ENCODE measurements at places on chromosomes 6 and 20.

GRCh38 chr20:4949833-4950178 lies 51.5 kb downstream of the SLC23A2 start:
- peak; percentile 13 for DNase-seq

DNA sequence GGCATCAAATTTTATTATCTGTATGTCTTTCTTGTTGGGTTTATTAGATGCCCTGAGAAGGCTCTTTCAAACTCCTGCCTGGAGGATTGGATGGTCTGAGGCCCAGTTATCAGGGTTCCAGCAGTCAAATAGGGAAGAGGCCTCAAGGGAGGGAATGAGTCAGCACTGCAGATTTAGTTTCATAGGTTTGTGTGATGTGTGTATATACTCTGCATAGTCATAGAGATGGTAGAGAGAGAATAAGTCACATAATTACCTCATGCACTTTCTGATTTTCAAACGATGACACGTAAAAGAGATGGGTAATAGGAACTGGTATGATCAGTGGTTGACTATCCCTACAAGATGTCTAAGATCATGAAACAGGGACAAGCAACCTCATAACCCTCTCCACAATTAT lies 82.1 kb downstream of the ADAT2 start:
- no peak for DNase-seq

DNA sequence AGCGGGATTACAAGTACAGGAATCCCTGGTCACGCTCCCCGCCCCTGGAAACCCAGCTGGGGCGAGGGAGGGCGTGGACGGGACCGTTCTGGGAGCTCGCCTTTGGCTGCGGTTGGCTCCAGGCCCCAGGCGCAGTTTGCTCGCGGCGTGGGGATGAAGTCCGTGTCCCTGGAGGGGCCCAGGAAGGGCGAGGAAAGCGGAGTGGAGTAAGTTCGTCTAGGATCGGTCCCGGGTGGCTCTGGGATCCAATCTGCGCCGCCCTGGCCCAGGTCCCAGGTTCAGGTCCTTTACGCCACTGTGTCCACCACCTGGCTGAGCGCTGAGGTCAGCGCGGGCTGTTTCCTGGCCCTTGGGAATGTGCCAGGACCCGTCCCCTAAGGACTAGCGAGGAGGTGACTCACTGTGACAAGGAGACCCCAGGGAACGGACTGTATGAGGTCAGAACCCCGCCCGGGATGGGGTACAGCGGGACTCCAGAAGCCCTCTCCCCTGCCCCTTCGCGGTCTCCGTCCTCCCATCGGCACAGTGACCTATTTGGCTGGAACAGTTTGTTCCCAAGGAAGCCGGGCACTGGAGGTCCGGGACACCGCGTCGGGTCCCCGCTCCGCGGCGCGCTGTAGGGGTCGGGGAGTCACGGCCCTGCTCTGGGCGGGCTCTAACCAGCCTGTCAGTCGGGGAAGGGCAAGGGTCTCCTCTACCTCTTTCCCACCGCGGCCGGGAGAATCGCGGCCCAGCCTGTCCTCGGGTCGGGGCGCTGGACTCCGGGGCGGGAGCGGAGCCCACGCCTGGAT lies 724 bp downstream of the CDKN1A start:
- DNase-seq, result peak; percentile 32

DNA sequence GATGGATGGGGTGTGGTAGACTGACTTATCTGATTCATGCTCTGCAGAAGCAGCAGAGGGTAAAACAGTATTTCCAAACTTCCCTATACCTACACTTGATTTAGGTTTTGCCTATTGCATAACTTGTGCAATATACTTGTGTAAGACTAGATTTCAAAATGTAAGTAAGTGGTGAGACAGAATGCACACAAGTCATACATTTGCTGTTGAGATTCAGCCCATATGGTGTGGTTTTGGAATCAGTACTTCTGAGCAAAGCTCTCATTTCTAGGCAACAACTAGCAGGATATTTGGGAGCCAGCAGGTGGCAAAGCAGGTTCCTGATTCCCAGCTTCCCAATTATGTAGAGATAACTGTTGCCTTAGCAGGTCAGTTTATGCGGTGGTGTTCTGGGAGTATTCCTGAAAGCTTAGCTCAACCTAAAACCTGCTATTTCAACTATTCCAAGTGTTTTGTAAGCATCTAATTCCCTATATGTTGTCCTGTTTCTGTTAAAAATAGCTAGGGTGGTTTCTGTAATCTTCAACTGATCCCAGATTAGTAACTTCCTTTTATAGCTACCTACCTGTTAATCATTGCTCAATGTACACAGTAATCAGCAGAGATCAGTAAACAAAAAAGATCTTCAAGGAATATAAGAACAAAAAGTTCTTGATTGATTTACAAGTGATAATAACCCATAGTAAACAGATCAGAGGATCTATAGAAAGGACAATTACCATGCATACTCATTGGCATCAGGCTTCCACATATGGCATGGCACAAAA lies 8.5 kb upstream of the FABP7 start:
- DNase-seq, result peak; percentile 98

- no peak for DNase-seq
Measured at GRCh38 chr20:45701104-45701503, 734 bp upstream of the WFDC13 start.

GRCh38 chr6:148231572-148231971 lies 111.1 kb upstream of the SASH1 start:
- DNase-seq, result no peak

DNA sequence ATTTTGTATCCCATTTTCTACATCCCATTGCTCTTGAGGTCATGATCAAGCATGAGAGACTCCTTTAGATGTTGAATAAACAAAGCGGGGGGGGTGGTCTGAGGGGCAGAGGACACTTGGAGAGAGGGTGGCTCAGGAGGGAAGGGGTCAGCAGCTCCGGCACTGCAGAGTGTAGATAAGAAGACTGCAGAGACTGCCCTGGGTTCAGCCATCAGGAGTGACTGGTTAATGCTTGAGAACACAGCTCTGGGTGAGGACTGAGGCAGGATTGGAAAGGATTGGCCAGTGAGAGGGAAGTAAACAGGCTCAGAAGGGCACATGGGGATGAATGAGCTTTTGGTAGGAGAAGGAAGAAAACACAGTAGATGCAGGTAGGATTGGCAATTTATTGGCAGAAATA lies 205.3 kb upstream of the CNR1 start:
- DNase-seq, result no peak

DNA sequence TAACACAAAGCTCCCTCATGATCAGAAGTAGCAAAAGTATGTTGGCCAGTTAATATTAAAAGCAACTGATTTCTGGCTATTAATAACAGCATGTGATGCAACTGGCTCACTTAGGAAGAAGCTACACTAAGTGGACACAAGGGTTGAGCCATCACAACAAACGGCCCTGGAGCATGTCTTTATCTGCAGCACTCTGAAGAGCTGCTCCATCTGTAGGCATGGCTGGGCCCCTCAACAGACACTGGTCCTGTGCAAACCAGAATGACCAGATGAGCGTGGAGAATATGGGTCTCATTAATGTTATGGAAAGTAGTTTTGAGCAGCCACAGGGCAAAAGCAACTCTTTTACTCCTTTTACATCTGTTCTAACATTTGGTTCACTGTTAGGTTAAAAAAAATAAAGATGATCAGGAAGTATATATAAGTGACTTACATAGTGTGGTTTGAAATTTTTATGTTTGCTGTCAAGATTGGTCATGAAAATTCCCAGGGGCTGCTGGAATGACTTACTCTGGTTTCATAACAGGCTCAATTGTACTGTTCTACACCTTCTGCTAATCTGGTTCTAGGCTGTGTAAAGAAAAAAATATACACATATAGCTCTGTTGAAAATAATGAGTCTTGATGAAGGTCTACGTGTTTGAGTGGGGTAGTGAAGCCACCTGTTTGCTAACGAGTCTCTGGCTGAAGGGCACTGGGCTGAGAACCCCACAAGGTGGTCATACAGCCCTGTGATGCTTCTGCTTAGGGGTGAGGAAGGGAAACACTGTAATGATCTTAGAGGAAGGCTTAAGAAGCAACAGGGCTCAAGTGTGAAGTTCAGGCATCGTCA lies 58.1 kb downstream of the INSM1 start:
- no peak for DNase-seq

DNA sequence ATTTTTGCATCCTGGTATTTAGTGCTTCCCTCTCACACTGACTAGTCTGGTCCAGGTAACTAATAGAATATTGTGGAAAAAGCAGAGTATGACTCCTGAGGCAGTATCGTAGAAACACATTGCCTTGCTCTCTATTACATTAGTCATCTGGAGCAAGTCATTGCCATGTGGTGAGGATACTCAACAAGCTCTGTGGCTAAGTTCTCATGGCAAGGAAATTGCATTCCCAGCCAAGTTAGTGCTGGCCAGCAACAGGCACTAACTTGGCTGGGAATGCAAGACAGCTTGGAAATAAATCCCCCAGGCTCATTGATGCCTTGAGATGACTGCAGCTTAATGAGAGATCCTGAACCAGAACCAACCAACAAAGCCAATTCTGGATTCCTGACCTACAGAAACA lies 39.7 kb upstream of the HTR1B start:
- no peak for DNase-seq
